ENCODE measurements at places on chromosomes 5 and 9.

DNA sequence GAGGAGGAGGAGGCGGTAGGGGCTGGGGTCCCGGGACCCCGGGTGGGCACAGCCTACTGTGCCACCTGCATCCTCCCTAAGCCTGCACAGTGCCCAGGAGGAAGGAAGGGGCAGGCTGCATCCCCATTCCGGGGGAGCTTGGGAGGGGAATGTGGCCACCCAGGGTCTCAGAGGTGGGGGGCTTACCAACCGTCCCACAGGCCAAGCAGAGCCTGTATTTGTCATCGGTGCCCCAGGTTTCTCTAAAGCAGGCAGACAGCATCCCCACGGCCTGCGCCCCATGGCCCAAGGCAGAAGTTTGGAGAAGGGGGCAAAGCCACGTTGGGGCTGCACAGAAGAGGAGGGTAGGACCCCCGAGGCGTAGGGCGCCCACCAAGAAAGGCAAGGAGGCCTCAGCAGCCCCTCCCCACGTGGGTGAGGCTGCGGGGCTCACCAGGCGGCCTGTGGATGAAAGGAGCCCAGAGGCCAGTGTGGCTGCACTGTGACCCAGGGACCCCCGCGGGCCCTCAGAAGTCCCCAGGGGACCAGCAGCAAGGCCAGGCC, 507 bp upstream of the GPSM1 start:
- DNase-seq = no peak

DNA sequence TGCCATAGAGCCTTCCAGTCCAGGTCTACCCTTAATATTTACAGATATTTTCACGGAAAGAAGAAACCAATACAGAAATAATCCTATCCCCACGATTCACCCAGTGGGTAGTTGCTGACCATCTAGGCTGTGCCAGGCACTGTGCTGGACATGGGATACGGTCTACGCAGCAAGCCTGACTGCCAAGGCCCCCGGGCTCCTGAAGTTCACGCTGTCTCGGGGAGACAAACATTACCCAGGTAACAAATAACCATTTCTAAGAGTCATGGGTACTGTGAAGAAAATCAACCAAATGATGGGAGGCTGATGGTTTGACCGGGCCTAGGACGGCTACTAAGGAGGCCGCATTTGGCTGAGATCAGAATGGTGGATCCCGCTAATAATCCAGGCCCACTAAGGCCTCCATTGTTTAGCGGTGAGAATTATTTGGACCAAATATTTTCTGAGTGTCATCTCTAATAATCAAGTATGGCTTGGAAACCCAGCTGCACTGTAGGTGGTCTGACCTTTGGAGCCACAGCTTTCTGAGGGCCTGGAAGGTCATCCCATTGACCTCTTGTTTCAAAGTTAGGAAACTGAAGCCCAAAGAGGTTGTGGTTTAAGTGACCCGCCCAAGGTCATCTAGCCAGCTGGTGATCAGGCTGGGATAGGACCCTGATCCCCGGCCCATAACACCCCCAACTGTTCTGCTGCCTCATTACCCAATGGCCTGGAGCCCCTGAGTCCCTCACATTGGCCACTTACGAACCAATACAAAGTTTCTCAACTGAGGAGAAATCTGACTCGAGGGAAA, 82.4 kb downstream of the AK8 start:
- no peak for DNase-seq

DNA sequence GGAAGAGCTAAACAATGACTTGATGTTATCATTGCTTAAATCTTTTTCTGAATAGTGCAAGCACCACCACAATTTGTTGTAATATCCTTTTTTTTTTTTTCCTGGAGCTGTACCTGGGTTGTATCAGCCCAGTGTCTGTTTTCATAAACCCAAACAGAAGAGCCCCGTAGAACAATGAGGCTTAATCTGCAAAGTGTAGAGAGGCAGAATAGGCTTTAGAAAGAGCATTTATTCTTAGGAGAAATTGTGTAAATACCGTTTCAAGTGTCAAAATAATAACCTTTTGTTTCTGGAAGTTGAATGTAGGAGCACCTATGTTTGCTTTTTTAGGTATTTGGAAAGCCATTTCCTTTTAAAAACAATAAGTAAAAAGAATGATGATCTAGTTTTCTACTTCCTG, 26.4 kb downstream of the RGS7BP start:
- DNase-seq = no peak

DNA sequence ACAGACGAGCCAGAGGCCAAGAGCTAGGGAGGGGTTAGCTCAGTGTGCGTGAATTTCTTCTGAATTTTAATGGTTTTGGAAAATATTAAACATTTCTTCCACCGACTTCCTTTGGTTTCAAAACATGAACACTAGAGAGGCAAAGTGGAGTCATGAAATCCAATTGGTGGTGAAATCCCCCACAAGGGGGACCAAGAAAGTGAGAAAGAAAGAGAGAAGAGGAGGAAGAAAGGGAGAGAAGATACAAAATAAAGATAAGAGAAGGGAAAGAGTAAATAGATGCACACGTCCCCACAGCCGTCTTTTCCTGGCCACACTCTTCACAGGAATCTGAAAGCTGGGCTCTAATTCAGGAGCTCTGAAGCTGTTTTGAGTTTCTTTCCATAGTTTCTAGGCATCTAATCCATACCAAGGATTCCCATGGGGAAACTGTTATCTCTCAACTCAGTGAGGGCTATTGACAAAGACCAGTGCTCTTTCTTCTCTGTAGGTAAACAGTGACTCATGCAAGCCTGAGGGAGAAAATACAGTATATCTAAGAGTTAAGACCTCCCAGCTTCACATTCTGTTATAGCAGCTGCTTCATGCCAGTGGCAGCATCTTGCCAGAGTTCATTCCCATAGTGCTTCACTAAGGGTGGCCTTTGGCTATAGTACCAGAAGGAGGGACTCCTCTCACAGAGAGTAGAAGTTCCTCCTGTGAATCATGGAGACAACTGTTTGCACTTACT, 115.8 kb upstream of the LIFR start:
- DNase-seq = peak; percentile 43

GRCh38 chr5:161077936-161078545, 226.0 kb upstream of the ATP10B start:
- no peak for DNase-seq

DNA sequence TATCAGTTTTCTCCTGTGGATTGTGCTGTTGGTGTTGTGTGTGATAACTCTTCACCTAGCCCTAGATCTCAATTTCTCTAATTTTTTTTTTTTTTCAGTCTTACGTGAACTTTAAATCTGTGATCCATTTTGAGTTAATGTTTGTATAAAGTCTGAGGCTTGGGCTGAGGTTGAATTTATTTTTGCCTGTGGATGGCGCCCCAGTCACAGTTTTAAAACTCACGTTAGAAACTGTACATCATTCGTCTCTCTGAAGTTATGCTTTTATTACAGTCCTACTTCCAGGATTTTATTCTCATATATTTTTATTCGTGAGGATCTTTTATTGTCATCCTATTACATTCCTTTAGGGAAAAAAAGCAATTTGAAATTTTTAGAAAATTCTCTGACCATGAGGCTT, 103.1 kb downstream of the EHMT1 start:
- no peak for DNase-seq

DNA sequence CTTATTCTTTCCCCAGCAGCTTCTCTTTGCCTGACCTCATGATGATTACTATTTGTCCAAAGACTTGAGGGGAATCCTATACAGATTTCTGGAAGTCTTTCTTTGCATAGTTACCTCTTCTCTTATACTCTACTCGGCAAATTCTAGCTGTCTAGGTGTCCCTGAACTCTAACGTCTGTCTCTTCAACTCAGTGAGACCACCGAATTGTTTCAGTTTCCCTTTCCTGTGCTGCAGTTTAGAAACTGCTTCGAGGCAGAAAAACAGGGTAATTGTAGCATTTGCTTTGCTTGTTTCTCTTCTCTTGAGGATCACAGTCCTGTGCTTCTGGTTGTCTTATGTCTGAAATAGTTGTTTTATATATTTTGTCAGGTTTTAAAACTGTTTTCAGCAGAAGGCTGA, 14.8 kb downstream of the LVRN start:
- no peak for DNase-seq

DNA sequence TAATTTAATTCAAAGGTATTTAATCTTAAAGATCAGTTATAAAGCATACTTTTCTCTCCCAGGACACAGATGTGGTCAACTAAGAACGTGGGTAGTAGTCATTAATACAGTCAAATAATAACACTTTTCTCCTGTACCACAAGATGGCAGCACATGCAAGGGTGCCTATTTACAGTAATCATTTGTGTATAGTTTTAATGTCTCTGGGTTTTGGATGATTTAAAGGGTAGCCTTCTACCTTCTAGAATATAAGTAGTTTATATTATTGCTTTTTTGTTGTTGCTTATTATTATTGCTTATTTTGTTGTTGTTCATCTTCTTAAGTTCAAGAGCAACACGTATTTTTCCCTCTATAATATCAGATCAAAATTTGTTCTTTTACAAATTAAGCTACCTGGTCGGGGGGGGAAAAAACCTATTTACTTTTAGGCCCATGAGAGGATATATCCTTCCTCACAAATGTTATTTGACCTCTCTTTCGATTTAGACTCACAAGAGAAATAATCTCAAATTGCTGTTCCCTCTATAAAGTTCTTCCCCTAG, 59.6 kb upstream of the SLC27A6 start:
- DNase-seq = peak; percentile 20

GRCh38 chr9:3177936-3178335, 334.0 kb upstream of the PUM3 start:
- no peak for DNase-seq

DNA sequence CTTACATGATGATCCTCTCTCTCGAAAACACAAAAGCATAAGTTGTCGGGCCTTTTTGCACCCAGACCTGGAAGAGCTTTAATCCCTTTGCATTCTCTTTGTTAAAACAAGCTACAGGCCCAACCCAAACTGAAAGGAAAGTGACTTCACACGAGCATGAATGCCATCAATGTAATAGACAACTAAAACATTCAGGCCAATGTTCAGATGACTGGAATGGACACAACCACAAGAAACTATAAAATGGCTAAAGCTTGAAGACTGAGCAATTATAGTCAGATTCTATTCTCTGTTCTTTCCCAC, 45.5 kb downstream of the RFX3 start:
- DNase-seq = no peak

DNA sequence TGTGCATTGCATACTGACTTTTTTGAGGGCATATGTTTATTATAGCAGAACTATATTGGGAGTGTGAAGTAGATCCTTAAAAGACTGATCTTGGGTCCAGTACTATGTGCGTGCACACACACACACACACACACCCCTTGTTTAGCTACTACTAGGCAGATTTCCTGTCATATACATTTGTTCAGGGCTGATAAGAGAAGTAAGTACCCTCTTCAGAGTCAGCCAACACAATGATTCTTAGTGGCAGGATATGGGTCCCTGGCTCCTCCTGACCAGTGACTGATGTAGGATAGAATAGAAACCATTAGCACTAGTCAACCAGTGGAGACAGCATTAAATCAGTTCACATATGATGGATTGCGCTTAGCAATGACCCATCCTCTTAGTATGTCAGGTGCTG, 76.2 kb upstream of the MIER3 start:
- no peak for DNase-seq

GRCh38 chr9:98231770-98232478, 23.5 kb downstream of the TBC1D2 start:
- DNase-seq = peak; percentile 87

GRCh38 chr9:16150938-16151650, 598.3 kb downstream of the CCDC171 start:
- no peak for DNase-seq

GRCh38 chr5:134003817-134004625, 754 bp downstream of the VDAC1 start:
- peak; percentile 30 for DNase-seq

DNA sequence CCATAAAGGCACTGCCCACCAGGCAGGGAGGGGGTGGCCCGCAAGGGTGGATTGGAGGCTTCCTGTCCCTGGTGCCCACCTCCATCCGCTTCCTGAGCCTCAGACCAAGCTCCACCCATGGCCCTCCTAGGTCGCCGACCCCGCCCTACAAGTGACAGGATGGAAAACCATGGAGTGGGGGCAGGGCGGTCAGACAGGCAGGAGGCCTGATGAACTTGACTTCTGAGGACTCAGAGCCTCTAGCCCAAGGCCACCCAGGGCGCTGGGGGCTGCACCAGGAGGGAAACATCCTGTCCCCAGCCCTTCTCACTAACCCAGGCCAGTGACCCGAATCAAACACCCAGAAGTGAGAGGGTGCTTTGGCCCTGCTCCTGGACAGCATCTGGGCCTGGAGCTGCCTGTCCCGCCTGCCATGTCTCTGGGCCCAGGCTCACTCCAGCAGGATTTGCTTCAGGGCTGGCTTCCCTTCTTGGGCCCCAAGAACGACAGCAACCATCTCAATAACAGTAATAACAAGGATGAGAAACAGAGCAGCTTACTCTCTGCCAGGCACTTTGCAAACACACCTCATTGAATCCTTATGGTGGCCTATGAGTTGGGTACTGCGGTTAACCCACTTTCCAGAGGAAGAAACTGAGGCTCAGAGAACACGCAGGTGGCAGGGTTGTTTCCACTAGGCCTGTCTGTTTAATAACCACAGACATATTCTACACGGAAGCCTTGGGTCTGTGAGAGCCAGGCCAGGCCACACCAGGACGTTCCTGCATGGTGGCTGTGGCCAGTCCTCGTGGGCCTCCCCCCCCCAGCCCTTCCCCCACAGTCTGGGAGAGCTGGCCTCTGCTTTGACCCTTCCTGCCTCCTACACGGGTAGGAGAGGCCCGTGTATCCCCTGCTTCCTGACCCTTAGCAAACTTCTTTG, 4.4 kb upstream of the ST6GALNAC6 start:
- DNase-seq = no peak

DNA sequence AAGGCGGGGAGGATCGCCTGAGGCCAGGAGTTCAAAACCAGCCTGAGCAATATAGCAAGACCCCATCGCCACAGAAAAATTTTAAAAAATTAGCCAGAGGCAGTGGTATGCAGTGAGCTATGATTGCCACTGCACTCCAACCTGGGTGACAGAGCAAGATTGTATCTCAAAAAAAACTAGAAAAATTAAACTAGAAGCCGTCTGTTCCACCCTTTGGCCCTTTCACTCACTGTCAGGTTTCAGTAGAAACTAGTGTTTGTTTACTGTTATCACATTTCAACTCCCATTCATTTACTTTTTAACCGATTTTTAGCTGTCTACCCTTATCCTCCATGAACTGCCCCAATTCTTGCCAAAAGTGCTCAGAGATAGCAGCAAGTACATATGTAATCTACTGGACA, 8.3 kb downstream of the UGCG start:
- no peak for DNase-seq

DNA sequence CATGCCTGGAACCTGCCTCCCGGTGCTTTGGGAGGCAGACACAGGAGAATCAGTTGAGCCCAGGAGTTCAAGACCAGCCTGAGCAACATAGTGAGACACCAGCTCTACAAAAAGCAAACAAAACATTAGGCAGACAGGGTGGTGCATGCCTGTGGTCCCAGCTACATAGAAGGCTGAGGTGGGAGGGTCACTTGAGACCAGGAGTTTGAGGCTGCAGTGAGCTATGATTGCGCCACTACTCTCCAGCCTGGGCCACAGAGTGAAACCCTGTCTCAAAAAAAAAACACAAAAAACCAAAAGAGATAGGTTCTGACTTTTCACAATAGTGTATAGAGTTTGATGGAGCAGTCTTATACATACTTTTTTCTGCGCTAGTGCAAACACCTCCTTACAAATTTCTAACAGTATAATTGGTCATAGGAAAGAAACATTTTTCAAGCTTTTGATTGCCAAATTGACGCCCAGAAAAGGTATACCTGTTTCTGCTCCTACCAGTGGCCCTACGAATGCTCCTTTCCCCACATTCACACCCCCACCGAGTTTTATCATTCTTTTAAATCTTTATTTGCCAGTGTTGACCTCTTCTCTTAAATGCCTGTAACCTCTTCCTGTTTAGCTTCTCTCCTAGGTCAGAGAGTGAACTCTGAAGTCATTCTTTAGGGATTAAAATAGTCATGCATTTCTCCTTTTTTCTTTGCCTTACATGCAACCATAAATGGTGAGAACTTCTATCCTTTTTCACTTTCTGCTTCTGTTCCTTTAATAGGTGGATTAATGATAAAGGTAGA, 7.5 kb downstream of the DOCK8 start:
- no peak for DNase-seq
